ENCODE measurements at places on chromosomes 12 and 14.
A peak's percentile ranks its signal among the peaks of the same experiment; 100 is the strongest.

GRCh38 chr12:25052914-25053211, 104.0 kb upstream of the BCAT1 start:
- DNase-seq: no peak

- no peak for DNase-seq
These were observed 217.1 kb upstream of the AMIGO2 start for GRCh38 chr12:47296828-47297227.

GRCh38 chr14:21476523-21476924, 235 bp downstream of the RAB2B start:
- no peak for DNase-seq

DNA sequence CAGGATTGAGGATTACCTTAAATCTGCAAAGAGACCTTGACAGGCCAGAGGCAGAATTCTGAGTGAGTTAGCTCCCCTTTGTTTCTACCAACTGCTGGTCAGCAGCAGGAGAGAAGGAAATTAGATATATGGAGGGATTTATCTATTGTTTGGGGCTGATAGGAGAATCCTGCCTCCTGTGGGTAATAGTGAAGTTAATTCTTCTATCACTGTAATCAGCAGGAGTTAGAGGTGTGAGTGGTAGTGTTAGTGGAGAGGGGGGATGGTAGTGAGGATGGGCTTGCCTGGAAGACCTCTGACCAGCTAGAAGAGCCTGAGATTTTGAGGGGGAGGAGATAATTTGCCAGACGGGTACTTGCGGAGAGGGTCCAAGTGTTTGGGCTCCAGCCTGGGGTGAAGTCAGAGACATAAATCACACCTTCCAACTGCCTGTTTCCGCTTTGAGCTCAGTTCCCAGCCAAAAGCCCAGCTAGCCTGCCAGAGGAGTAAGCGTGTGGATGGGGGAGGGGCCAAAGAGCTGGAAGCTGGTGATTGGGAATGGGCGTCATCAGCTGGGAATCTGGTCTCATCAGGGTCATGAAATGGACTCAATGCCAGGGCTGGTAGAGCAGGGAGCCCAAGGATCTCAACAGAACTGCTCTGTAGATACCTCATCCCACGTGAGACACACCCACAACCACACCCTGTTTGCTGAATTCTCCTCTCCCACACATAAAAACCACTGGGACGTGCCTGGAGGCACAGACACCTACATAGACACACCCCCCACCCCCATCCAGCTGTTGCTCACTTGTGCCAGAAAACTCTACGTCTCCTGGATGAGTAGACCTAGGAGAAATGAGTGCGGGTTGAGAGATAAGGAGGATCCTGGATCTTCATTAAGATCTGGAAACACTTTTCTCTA, 13.1 kb upstream of the ITGA5 start:
- peak; percentile 69 for DNase-seq

DNA sequence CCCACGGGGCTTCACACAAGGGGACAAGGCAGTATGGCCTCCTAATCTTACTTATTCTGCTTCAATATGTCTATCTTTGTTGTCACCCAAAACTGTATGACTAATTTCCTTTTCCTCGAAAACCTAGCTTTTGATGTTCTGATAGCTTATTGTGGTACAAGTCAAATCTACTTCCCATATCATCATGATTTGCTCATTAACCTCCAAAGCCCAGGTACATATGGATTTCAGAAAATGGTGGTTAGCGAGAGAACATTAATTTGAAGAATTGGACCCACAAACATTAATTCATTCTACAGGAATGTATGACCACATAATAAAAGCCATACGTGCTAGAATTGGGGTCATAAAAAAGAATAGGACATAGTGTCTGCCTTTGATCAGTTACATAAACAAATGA, 412.5 kb downstream of the CCDC91 start:
- no peak for DNase-seq
